ENCODE measurements at places on chromosomes 13 and 19. TPM values are rescaled to one million over a fixed set of nuclear protein-coding genes. Genes with fewer than 3 reads are reported as not detected.

- no peak for DNase-seq
- peaks cover 4% of the 10 kb centered on the region for H3K36me3 ChIP-seq
- H3K27ac ChIP-seq: peak overlapping the region; percentile 3
- no peak overlapping the region for H3K4me3 ChIP-seq
- H3K4me1 ChIP-seq: peaks cover 8% of the 10 kb centered on the region
Measured at GRCh38 chr13:40471076-40471475, 195.4 kb downstream of the FOXO1 start.

DNA sequence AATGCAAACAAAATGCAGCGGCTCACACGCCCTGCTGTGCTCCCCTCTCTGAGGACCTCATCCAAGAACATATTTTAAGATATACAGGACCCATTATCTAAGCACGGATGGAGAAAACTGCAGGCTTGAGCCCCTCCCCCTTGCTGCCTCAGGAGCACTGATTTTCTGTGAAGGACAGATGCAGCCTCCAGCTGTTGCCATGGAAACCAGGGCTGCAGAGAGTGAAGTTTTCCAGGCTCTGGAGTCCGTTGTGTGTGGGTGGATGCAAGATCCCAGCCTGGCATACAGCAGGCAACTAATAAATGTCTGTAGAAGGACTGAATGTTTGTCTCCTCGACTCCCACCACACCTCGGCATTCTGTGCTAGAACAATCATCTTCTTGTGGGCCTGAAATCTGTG, 105.6 kb upstream of the PEG3 start:
- no peak overlapping the region for H3K27ac ChIP-seq
- no peaks in the 10 kb centered on the region for H3K27me3 ChIP-seq
- no peaks in the 10 kb centered on the region for H3K36me3 ChIP-seq
- H3K4me3 ChIP-seq: no peak overlapping the region

DNA sequence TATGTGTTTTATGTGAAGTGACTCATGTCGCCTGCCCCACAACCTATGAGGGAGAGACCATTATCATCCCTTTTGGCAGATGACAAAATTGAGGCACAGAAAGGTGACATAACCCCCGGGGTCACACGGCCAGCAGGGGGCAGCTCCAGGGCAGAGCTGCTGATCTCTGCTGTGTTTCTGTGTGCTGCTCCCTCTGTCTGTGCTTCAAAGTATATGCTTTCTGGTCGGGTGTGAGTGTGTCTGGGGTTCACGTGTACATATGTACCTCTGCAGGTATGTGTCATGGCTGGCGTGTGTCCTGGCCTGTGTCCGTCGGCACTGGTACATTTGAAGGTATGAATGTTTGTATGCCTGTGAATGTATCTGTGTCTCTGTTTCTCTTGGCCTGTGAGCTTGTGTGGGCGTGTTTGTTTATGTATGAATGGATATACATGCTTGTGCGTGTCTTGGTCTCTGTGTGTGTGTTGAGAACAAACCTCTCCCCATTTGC, 7.1 kb downstream of the LIPE start:
- H3K27me3 ChIP-seq: no peaks in the 10 kb centered on the region
- H3K4me1 ChIP-seq: peaks cover 36% of the 10 kb centered on the region
- no peak overlapping the region for H3K4me3 ChIP-seq
- H3K27ac ChIP-seq: no peak overlapping the region
- H3K36me3 ChIP-seq: peaks cover 3% of the 10 kb centered on the region

DNA sequence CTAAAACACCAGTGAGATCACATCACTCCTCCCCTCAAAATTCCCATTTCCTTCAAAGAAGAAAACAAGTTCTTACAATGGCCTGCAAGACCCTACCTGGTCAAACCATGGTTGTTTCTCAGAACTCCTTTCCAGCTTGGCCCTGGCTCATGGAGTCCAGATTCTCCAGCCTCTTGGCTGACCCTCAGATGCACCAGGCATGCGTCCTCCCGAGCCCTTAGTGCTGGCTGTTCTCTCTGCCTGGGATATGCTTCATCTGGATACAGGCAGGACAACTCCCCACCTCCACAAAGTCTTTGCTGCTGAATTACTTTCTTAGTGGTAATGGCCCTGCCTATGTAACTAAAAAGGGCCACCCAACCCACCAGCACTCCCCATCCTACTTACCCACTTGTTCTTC, 94.3 kb downstream of the MBNL2 start:
- no peaks in the 10 kb centered on the region for H3K27me3 ChIP-seq
- no peak overlapping the region for H3K4me3 ChIP-seq
- peaks cover 10% of the 10 kb centered on the region for H3K4me1 ChIP-seq
- no peak overlapping the region for H3K27ac ChIP-seq

FUT1 gene
- 0.22 TPM for total RNA-seq

DNA sequence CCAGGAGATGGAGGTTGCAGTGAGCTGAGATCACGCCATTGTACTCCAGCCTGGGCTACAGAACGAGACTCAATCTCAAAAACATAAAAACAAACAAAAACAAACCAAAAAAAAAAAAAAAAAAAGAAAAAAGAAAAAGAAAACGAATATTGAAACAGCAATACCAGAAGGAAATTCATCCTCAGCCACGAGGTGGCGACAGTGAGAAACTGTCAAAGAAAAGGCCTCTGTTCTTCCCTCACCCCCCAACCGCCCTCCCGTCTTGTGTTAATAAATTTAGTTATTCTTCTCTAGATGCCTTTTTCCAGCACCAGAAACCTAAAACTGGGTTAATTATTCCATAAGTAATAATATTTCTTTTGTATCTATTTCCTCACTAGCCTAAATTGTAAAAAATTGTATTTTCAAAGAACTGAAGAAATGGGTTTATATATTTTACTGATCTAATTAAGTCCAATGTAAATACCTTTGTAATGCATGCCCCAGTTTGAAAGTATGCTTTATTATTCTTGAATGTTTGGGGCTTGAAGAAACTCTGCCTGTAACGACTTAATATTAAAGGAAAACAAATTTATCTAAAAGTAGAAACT, 38.6 kb downstream of the LIG4 start:
- no peaks in the 10 kb centered on the region for H3K36me3 ChIP-seq
- no peak overlapping the region for H3K27ac ChIP-seq
- H3K27me3 ChIP-seq: peaks cover 8% of the 10 kb centered on the region
- H3K4me3 ChIP-seq: no peak overlapping the region
- H3K4me1 ChIP-seq: no peaks in the 10 kb centered on the region
- peak; percentile 50 for DNase-seq

GRCh38 chr13:32407854-32408253, 20.1 kb downstream of the N4BP2L1 start:
- no peaks in the 10 kb centered on the region for H3K27me3 ChIP-seq
- H3K4me1 ChIP-seq: peaks cover 19% of the 10 kb centered on the region
- DNase-seq: no peak

DNA sequence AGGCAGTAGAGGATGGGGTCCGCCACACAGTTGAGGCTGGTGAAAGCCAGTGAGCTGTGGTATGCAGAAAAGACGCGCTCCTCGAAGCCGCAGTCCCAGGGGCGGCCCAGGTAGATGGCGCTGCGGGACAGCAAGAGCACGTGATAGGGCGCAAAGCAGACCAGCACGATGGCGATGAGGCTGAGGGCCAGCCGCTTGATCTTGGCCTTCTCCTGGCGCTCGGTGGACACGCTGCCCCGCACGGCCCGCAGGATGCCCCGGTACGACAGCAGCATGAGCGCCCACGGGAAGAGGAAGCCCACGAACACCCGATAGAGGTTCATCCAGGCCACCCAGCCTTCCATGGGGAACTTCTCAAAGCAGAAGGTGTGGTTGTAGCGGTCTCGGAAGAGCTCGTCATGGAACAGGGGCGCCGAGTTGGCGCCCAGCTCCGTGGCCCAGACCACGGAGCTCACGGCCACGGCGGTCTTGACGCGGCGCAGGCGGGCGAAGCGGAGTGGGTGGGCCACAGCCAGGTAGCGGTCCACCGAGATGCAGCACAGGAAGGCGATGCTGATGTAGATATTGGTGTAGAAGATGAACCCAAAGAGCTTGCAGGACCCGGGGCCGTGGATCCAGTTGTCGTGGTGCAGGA, 6.5 kb upstream of the OPA3 start:
- peaks cover 7% of the 10 kb centered on the region for H3K4me1 ChIP-seq
- peak; percentile 53 for DNase-seq
- no peak overlapping the region for H3K27ac ChIP-seq
- peaks cover 29% of the 10 kb centered on the region for H3K27me3 ChIP-seq

MYO1F gene
- 332 TPM for total RNA-seq

ERICH6B gene
- total RNA-seq: not detected

DCLK1 gene
- not detected for total RNA-seq

TTC9B gene
- total RNA-seq: not detected

LEUTX gene
- total RNA-seq: not detected

GRCh38 chr13:28423010-28423409, 71.9 kb downstream of the FLT1 start:
- H3K36me3 ChIP-seq: peaks cover 7% of the 10 kb centered on the region
- H3K27ac ChIP-seq: peak overlapping the region; percentile 72
- H3K4me3 ChIP-seq: peak overlapping the region; percentile 83
- peaks cover 13% of the 10 kb centered on the region for H3K4me1 ChIP-seq
- peak; percentile 63 for DNase-seq
- H3K27me3 ChIP-seq: peaks cover 6% of the 10 kb centered on the region

GRCh38 chr19:30402436-30403202, 30.4 kb downstream of the ZNF536 start:
- no peaks in the 10 kb centered on the region for H3K27me3 ChIP-seq
- H3K4me3 ChIP-seq: no peak overlapping the region
- no peak for DNase-seq
- no peak overlapping the region for H3K27ac ChIP-seq

- H3K4me1 ChIP-seq: no peaks in the 10 kb centered on the region
- no peaks in the 10 kb centered on the region for H3K36me3 ChIP-seq
- no peaks in the 10 kb centered on the region for H3K27me3 ChIP-seq
- H3K4me3 ChIP-seq: no peak overlapping the region
Measured at GRCh38 chr13:62931853-62932252, 1516.2 kb upstream of the PCDH20 start.

- H3K27ac ChIP-seq: no peak overlapping the region
- H3K4me1 ChIP-seq: peaks cover 3% of the 10 kb centered on the region
- no peak overlapping the region for H3K4me3 ChIP-seq
- peaks cover 21% of the 10 kb centered on the region for H3K27me3 ChIP-seq
Measured at GRCh38 chr19:51317376-51317775, 5.9 kb downstream of the IGLON5 start.

OR10H4 gene
- not detected for total RNA-seq

GRCh38 chr13:30319655-30320054, 12.3 kb upstream of the KATNAL1 start:
- H3K36me3 ChIP-seq: no peaks in the 10 kb centered on the region
- no peaks in the 10 kb centered on the region for H3K4me1 ChIP-seq
- H3K27me3 ChIP-seq: no peaks in the 10 kb centered on the region

DNA sequence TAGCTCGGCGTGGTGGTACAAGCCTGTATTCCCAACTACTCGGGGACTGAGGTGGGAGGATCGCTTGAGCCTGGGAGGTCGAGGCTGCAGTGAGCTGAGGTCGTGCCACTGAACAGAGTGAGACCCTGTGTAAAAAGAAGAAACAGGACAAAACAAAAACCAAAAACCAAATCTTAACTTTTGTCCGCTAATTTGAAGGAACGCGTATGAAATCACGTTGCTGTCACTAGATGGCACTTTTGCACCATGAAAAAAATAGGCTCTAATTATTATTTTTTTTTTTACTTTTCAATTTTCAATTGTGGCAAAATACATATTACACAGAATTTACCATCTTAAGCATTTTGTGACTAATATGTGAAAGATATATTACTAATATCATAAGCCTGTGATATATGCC, 17.6 kb upstream of the ZNF835 start:
- no peak overlapping the region for H3K4me3 ChIP-seq
- no peak for DNase-seq

LILRA2 gene
- total RNA-seq: not detected

EGLN2 gene
- total RNA-seq: 158 TPM

- no peak overlapping the region for H3K27ac ChIP-seq
- DNase-seq: no peak
- peaks cover 2% of the 10 kb centered on the region for H3K27me3 ChIP-seq
- no peak overlapping the region for H3K4me3 ChIP-seq
- peaks cover 2% of the 10 kb centered on the region for H3K36me3 ChIP-seq
- H3K4me1 ChIP-seq: no peaks in the 10 kb centered on the region
Measured at GRCh38 chr13:80654638-80655249, 313.8 kb upstream of the SPRY2 start.

GRCh38 chr13:72129117-72129516, 262.1 kb upstream of the DACH1 start:
- H3K27ac ChIP-seq: no peak overlapping the region
- no peak overlapping the region for H3K4me3 ChIP-seq
- no peaks in the 10 kb centered on the region for H3K36me3 ChIP-seq
- no peak for DNase-seq
- no peaks in the 10 kb centered on the region for H3K27me3 ChIP-seq
- H3K4me1 ChIP-seq: no peaks in the 10 kb centered on the region

GRCh38 chr13:108283110-108283509, 13.6 kb downstream of the TNFSF13B start:
- DNase-seq: no peak
- H3K27ac ChIP-seq: no peak overlapping the region
- no peak overlapping the region for H3K4me3 ChIP-seq
- H3K36me3 ChIP-seq: peaks cover 4% of the 10 kb centered on the region

DNA sequence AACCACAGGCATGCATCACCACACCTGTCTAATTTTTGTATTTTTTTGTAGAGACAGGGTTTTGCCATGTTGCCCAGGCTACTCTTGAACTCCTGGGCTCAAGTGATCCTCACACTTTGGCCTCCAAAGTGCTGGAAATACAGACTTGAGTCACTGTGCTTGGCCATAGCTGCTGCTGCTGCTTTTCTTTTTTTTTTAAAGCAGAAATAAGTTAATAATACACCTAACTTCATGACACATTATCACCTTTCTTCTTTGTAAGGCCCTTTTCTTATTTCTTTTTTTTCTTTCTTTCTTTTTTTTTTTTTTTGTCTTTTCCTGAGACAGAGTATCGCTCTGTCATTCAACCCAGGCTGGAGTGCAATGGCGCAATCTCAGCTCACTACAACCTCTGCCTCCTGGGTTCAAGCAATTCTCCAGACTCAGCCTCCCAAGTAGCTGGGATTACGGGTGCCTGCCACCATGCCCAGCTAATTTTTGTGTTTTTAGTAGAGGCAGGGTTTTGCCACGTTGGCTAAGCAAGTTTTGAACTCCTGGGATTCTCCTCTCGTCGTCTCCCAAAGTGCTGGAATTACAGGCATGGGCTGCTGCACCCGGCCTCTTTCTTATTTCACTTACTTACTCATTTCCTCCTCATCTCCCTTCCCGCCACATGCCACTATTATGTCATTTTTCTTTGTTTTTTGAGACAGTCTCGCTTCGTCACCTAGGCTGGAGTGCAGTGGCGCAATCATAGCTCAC, 8.7 kb downstream of the SHKBP1 start:
- no peaks in the 10 kb centered on the region for H3K27me3 ChIP-seq
- peaks cover 10% of the 10 kb centered on the region for H3K4me1 ChIP-seq
- DNase-seq: no peak
- H3K4me3 ChIP-seq: no peak overlapping the region
- no peak overlapping the region for H3K27ac ChIP-seq
- H3K36me3 ChIP-seq: peaks cover 30% of the 10 kb centered on the region

Measured in activated naive CD8-positive, alpha-beta T cell treated with anti-CD3 and anti-CD28 coated beads, Interleukin-2, amount 10 ng/mL, durations not matched to agents 7 days and 5 days (primary cell).